HS-27A (cell line): ENCODE measurements at places on chromosomes 16 and 17.

DNA sequence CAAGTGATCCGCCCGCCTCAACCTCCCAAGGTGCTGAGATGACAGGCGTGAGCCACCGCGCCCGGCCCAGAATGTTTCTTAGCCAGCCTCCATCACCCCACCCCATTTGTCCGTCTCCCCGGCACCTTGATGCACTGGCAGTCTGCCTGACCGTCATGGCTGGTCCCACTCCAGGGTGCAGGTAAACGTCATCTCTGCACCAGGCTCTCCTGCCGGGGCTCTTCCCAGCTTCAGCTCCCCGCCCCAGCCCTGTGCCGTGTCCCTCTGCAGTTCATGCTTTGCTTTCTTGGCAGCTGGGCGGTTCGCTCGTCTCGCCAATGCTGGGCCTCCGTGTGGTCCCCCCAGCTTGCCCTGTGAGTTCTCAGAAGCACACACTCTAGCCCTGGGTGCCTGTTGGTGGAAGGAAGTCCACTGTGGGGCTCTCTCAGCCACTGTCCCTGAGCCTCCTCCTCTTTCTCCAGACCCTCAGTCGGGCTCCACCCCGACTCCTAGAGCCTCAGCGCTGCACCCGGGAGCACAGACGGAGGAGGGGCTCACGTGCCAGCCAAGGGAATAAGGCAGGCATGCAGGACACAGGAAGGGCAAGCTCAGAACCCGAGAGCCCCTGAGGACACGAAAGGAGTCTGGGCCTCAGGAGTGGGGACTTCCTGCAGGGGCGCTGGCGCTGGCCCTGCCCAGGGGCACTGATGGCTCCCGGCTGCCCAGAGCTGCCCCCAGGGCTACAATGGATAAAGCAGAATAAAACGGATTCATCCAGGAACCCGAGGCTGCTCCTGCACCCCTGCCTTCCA lies 12.0 kb downstream of the HS3ST6 start:
- no peak for DNase-seq

- no peak for DNase-seq
Measured at GRCh38 chr17:80798595-80799537, 192.8 kb upstream of the CHMP6 start.

- DNase-seq, result no peak
Measured at GRCh38 chr17:72110231-72110941, 10.4 kb upstream of the SOX9 start.

DNA sequence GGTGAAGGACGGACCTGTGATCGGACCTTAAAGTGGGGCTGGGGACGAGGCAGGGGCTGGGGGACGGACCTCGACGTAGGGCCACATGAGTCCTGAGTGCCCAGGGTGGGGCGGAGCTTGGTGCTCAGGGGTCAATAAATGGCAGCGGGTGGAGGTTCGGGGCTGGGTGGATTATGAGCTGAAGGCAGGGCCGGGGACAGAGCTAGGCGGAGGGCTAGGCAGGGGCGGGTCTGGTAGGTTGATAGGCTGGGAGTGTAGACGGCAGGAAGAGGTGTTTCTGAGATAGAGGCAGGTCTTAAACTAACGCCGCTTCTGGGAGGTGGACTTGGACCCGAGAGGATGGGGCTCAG lies 733 bp downstream of the CHRNB1 start:
- no peak for DNase-seq

DNA sequence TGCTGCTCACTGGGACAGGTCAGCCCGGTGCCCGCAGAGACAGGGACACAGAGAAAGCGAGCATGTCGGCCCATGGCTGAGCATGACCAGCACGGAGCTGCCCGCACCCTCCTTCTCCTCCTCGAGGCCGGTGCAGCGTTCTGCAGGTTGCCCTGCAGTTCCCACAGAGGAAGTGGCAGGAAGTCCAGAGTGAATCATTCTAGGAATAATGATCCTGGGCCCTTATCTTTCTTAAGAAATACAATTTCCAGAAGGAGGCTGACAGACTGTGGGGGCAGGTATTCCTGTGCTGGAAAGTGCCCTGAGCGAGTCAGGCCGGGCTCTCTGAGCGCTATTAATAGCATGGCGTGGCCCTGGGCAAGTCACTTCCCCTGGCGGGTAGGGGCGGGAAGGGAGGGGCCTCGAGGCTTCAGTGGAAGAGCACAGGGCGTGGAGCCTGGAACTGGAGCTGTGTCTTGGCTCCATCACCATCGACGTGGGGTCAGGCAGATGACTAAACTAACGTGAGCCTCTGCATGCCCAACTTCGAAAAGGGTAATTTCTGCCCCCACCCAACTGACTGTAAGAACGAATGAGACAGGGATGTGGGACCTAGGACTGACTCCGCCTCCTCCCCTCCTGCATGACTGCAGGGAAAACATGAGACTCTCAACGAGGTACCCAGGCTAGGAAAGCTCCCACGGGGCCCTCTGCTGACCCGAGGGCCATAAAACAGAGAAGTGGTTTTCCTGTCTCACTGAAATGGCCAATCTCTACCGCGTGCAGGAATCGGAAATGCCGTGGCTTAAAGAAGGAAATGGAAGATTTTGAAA lies 9.8 kb downstream of the TMEM204 start:
- no peak for DNase-seq

- DNase-seq, result no peak
Measured at GRCh38 chr17:83091257-83092141, 12.1 kb downstream of the METRNL start.

DNA sequence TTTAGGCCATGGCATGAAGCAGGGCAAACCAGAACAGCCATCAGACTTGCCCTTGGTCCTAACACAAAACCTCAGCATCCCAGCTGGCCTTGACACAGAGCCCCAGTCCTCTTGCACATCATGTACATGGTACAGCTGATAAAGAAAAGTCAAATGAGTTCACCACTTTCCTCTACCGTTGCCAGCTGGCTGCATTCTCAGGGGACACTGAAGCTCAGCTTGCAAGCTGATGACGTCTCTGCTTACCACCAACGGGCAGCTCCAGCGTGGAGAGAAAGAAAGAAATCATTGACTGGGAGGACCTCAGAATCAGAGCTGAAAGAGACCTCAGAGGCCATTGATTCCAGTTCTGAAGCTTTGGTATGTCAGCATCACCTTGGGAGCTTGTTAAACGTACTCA lies 80.7 kb upstream of the CES5A start:
- no peak for DNase-seq

DNA sequence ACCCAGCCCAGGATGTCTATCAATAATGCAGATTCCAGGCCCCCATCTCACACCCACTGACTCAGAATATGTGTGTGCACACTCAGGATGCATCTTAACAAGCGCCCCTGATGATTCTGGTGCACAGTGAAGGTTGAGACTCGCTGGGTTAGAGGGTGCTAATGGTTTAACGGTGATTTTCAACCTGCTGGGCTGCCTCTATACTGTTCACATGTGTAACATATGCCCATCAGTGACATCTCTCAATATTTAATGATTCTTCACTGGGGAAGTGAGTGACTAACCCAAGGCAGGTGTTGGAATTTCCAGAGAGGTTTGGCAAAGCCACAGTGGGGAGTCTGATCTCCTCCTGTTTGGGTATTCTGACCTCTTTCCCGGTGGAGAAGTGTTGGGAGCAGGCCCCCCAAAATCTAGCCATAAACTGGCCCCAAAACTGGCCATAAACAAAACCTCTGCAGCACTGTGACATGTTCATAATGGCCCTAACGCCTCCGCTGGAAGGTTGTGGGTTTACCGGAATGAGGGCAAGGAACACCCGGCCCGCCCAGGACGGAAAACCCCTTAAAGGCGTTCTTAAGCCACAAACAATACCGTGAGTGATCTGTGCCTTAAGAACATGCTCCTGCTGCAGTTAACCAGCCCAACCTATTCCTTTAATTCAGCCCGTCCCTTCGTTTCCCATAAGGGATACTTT lies 4.1 kb upstream of the DOC2B start:
- no peak for DNase-seq

DNA sequence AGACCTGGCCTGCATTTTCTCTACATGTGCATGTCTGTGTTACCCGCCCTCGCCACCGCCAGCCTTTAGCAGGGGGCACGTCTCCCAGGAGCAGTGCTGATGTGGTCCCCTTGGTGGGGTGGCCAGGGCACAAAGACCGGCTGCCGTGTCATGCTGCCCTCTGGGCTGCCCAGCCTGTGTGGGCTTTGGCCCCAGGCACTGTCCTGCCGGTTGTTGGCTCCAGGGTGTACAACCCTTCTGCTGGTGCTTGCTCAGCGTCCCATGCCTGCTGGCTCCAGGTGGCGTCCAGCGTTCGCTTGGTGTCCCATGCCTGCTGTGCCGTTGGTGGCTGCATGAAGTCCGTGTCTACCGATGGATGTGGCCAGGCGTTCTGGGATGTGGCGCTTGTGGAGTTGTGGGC lies 4.1 kb downstream of the BAIAP2 start:
- DNase-seq, result no peak

DNA sequence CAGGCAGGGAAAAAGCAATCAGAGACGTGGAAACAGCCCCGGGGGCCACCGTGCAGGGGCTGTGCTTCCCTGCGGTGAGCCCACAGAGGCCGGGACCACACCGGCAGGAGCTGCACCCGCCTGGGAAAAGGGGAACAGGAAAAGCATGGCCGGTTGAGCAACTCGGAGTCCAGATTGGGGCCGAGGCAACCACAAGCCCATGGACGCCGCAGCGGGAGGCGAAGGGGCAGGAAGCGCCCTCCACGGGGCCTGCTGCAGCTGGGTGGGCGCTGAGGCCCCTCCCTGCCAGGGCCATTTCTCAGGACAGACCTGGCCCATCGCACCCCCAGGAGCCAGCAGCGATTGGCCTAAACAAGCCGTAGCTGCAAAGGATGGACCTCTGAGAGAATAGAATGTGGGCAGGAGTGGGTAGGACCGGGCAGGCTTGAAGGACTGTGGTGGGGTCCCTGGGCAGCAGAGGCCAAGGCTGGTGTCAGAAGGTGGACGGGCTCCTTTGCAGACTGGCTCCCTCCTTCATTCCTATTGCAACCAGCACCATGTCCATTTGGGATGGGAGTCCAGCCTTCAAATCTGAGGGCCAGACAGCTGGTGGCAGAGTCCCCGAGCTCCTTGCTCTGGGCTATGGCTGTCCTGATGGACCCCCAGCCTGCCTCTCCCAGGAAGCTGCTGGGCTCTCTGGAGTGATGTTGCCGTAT lies 30.4 kb downstream of the COX4I1 start:
- DNase-seq, result no peak

DNA sequence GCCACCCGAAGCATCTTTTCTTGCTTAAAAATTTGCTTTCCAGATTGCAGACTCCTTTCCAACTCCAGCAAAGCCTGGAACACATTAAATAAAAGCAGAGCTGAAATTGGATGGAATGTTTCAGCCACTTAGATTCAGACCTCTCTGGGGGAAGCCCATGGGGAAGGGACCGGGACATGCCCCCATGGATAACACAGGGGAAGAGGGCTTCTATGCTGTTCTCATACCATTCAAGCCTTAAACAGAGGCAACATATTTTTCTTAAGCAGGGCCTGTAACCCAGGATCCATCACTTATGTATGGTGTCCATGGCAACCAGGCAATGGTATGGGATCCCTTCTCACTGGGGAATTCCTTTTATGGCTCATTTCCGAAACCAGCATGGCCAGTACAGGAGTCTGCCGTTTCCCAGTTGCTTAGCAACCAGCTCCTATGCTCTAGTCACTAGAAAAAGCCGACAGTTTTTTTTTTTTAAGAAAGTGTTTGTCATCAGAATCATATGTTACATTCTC lies 62.0 kb upstream of the MARCHF10 start:
- DNase-seq, result no peak

GRCh38 chr16:30342751-30343490 lies 12.2 kb downstream of the CD2BP2 start:
- no peak for DNase-seq
